ENCODE measurements at places on chromosomes 5 and 9. TPM values are rescaled to one million over a fixed set of nuclear protein-coding genes. Genes with fewer than 3 reads are reported as not detected.

Gene RELL2
- 6.4 TPM for polyA plus RNA-seq

- H3K4me1 ChIP-seq, result peaks cover 41% of the 10 kb centered on the region
- no peaks in the 10 kb centered on the region for H3K36me3 ChIP-seq
- H3K27ac ChIP-seq, result no peak overlapping the region
- no peak for DNase-seq
- no peak overlapping the region for H3K4me3 ChIP-seq
- H3K27me3 ChIP-seq, result peaks cover 2% of the 10 kb centered on the region
Measured at GRCh38 chr9:124038790-124039633, 27.4 kb downstream of the LHX2 start.

Gene VDAC1
- 112 TPM for polyA plus RNA-seq

DNA sequence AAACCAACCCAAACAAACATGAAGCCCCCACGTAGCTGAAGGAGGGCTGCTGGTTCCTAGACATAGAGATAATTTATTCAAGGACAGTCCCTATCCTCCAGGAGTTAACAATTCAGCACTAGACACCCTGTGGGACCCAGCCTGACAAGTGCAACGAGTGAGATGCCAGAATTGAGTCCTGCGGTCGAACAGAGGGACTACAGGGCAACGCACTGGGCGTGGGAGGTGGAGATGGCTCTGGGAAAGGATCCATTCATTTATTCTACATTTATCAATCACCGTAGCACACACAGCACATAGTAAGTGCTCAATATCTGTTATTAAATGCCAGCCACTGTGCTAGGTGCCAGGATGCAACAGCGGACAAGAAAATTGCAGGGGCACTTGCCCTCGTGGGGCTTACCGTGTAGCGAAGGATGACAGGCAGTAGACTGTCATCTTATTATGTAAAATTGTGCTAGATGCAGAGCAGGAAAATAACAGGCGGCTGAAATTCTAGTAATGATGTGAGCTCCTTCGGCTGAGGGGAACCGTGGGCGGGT, 855 bp upstream of the ARHGAP26 start:
- H3K4me3 ChIP-seq, result peak overlapping the region; percentile 83
- H3K4me1 ChIP-seq, result peaks cover 39% of the 10 kb centered on the region
- H3K36me3 ChIP-seq, result no peaks in the 10 kb centered on the region
- H3K27ac ChIP-seq, result no peak overlapping the region

- no peaks in the 10 kb centered on the region for H3K27me3 ChIP-seq
- no peaks in the 10 kb centered on the region for H3K36me3 ChIP-seq
- H3K4me1 ChIP-seq, result peaks cover 30% of the 10 kb centered on the region
Measured at GRCh38 chr9:127585161-127585819, 26.8 kb upstream of the STXBP1 start.
